ENCODE measurements at places on chromosomes 5 and 9.

- DNase-seq, result no peak
Observed at GRCh38 chr5:122354293-122354692, 42.3 kb downstream of the SNCAIP start.

GRCh38 chr9:104911032-104911607 is 16.8 kb downstream of the ABCA1 start:
- no peak for DNase-seq

DNA sequence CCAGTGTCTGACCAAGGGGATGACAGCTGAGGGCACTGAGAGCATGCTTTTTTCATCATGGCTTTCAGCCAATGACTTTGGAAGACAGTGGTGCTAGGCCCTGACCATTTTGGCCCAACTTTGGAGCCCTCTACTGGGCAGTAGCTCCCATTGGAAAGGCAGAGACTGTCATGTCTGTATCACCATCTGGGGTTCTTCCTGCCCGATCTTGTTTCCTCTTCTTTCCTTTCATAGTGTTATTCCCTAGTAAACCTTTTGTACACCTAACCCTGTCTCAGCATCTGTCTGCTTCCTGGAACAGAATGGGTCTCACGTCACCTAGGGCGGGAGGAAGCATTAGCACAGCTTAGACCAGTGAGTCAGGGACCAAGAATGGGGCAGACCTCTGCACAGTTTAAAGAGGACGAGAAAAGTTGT is 97.4 kb upstream of the MAST4 start:
- no peak for DNase-seq

DNA sequence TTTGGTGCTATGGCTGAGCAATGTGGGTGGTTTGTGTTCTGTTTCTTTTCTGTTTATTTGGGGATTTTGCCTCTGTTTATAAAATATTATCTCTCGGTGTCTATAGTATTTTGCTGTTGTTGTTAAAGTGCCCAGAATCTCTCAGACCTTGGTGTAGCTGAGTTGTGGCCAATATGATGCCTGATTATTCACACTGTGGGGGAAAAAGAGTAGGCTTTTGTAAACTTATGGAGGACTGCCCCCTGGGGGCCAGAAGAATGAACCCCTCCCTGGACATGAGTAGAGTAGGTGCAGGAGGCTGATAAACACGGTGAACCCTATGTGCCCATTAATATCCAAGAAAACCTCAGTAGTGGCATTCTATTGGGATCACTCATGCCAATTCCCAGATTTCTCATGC is 49.0 kb upstream of the DPYSL3 start:
- DNase-seq, result no peak

DNA sequence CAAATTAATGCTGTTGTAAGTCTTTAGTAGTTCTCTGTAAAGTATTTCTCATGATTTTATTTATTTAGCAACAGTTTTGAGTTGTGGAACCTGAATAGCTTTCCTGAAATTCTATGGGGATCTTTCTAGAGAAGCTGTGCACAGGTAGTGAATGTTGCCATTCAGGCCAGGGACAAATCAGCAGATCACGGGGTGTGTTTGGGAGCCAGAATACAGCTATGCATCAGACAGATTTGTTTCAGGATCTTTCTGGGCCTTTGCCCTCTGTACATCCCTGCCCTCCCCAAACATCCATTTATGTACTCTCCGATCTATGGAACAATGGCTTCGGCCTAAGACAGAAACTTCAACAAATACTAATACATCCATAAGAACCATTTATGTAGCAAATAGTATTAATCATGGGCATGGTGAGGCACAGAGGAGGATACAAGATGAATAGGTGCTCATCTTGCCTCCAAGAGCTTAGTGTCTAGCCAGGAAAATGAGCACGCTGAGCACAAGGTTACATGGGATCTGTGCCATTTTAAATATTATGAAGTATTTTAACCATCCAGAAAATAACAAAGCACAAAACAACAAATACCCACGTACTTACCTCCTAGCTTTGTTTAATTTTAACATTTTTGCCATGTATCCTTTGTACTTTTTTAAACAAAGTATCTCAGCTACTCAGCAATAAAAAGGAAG is 13.1 kb downstream of the ARHGEF37 start:
- DNase-seq, result no peak

- no peak for DNase-seq
Observed at GRCh38 chr5:38162625-38163024, 95.7 kb upstream of the EGFLAM start.

DNA sequence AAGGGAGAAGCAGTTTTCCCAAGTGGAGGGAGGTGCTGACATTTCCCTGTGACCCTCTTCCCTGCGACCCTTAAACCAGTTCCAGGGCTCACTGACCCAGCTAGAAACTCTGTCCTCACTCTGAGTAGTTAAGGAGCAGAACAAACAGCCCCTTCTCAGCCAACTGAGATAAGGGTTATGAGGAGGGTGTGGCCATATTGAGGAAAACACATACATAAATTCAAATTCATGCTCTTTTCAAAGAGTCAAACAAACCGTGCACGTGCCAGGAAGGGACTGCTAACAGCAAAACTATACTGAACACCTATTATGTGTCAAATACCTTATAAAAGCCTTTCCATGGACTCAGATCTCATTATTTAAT is 4.9 kb upstream of the AKNA start:
- no peak for DNase-seq

GRCh38 chr5:107545486-107545885 is 125.3 kb downstream of the EFNA5 start:
- no peak for DNase-seq

- DNase-seq, result no peak
Observed at GRCh38 chr5:79236362-79236969, 535 bp downstream of the JMY start.

- no peak for DNase-seq
Observed at GRCh38 chr5:53965459-53965858, 344.9 kb downstream of the ARL15 start.

GRCh38 chr5:137613554-137614265 is 114.6 kb upstream of the SPOCK1 start:
- DNase-seq, result no peak

DNA sequence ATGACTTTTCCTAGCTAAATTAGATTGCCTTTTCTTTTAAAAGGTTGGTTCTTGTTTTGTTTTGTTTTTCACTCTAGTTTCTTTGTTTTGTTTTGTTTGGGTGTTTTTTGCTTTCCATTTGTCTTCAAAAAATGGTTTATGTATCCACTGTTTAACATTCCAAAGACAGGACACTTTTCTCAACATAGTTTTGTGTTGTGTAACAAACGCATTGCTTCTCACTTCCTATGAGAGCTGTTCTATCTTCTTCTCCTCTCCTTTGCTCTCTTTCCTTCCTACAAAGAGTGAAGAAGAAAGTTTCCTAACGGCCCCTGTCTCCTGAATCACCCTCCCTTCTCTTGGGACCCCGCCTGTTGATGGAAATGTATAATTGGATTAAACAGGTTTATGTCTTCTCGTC is 539.7 kb downstream of the ACTL7B start:
- DNase-seq, result no peak

- DNase-seq, result no peak
Observed at GRCh38 chr9:77772646-77773045, 124.5 kb upstream of the GNA14 start.

GRCh38 chr9:109270441-109270840 is 50.4 kb downstream of the EPB41L4B start:
- no peak for DNase-seq

DNA sequence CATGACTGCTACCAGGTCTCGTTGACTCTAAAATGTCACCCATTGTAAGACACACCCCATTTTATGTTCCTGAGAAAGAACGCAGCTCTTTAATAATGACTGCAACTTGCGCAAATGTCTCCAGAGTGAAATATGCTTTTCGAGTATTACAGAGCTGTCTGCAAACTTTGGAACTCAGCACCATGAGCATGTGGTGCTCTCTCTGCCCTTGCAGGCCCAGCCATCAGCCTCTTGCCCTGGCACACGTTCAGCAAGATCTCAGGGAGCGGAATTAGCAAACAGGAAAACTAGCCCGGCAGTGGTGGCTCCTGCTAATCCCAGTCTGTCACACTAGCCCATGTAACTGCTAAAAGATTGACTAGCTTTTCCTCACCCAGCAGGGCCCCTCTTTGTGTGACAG is 114.5 kb upstream of the SLC1A3 start:
- no peak for DNase-seq

DNA sequence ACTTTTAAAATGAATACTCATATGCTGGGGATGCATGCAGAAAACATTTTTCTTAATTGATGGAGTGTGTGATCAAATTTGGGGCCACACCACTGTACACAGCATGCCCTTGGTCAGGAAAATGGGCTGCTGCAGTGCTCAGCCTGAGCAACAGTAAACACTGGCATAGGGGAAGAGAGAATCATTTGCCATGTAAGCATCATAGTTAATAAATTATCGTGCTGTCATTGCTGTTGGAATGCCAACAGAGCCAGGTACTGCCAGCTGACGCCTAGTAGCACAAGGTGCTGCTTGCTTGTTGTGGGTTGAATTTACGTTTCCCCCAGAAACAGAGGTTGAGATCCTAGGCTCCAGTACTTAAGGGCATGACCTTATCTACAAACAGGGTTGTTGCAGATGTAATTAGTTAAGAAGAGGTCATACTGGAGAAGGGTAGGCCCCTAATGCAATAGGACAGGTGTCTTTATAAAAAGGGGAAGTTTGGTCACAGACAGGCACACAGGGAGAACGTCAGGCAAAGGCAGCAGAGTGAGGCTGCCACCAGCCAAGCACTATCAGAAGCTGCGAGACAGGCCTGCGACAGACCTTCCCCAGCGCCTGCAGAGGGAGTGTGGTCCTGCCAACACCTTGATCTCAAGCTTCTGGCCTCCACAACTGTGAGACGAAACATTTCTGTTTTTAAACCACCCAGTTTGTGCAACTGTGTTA is 25.3 kb downstream of the DAP start:
- no peak for DNase-seq

DNA sequence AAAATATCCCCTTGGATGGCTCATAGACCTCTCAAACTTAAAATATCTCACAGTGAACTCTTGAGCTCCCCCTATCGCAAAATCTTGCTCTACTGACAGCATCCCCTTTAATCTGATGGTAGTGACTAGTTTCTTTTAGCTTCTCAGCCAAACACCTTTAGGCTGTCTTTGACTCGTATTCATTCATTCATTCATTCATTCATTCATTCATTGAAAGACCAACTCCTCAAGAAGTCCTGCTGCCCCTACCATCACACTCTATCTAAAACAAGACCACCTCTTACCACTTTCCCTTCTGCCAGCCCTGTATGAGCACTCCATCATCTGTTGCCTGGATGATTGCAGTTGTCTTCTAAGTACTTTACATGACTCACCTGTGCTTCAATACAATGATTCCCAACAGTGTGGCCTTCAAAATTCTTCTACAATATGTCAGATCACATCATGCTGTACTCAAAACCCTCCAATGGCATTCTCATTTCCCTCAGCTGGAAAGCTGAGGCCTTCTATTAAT is 46.8 kb downstream of the ITGA2 start:
- DNase-seq, result no peak
